GM06990 (cell line): ENCODE measurements at places on chromosomes 7 and 10.

DNA sequence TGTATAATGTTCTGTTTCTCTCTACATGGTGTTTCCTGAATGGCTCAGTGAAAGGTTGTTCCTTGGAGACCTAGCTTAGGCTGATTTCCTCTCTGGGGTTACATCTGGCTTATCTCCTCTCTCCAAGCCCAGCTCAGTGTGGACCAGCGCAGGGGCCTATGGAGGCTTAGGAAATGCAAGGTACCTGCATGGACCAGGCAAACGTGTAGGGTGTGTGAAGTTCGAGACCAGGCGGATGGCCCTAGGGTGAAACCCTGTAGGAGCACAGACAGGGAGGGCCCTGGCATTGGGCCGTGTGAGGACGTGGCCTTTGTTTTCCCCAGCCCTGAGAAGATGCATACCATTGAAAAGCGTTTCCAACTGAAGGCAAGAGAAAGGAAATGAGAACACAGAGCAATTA lies 59.0 kb downstream of the DOCK1 start:
- DNase-seq = no peak

DNA sequence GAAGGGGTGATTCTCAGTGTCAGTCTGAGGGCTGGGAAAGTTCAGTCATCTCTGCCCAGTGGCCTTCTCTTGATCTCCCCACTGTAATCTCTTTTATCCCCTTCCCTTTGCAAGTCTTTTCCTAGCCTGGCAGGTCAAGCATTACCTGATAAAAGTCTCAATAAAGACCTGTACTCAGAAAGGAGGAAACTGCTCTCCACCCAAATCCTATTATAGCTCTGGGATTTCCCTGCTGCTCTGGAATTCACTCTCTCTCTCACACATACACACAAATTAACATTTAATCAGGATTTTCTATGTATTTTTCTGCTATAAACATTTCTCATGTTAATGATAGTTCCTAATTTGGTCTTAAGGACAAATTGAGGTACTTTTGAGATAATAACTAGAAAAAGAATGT lies 46.5 kb downstream of the ABCA13 start:
- no peak for DNase-seq

DNA sequence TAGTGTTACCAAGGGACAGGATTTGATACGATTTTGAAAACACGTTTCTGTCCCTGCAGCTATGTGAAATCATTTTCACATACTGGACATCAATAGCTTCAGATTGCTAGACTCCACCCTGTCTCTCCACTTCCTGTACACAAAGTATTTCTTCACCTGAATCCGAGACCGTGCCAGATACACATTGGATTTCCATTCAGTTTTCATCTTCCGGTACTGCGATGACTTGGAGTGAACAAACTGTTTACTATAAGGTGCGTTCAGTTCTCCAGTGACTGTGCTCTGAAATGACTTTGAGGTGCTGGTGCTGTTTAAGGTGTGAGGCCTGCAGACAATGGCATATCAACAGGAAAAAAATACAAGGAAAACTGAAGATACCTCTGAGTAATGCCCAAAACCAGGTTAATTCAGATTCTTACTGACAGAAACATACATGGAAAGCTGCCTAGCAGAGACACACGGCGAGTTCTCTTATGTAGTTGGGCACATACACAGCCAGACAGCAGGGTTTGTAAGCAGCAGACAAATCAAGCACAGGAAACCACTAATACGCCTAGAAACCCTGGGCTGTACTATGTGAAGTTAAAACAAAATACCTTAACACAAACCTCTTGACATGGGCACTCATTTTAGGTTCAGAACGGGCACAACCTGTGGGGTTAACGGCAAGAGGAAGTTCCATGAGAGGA lies 119.2 kb downstream of the GALNT11 start:
- DNase-seq = no peak

DNA sequence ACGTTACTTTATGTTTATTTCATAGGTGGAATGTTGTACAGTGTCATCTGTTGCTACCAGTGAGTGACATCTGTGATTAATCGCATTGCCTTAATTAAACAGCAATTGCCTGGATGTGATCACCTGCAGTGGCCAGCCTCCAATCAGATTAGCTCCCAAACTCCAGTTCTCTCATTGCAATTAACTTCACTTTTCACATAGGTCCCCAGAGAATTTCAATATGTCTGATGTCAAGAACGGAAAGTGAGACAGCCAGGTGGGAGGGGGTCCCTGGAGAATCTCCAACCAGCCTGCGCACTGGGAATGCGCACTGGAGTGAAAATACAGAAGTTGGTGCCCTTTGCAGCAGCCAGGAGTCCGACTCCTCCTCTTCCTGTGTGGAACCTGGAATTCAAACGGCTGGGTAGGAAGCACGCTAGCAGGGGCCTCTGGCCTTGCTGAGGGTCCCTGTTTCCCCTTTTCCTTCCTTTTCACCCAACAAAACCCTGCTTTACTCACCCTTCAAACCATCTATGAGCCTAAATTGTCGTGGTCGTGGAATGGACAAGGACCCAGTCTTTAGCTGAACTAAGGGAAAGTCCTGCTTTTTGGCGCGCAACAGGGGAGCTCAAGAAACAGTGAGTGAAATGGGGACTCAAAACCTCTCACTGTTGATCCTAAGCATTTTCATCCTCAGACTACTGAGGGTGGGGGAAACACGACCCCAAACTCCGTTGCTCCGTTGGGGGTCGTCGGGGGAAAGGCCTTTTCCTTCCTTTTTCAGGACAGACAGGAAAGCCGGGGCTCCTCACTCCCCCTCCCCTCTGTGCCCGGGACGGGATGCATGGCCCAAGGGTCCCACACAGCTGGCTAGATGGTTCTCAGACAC lies 1355.5 kb upstream of the LRRTM3 start:
- DNase-seq = no peak

- no peak for DNase-seq
Measured at GRCh38 chr10:124065382-124066125, 27.8 kb downstream of the CHST15 start.

DNA sequence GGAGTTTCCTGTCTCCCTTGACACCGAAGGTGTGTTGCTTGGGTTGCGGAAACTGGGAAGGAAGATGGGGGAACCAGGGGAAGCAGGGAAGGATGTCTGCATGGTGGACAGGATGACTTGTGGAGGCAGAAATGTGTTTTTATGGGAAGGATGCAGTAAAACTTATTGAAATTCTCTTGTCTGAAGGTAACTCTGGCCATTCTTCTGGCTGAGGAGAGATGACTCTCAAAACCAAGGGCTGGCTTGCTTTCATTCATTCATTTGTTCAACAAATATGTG lies 1.5 kb downstream of the UBTD1 start:
- DNase-seq = no peak

GRCh38 chr7:129014501-129015101 lies 40.3 kb downstream of the TNPO3 start:
- no peak for DNase-seq

GRCh38 chr7:80838643-80839042 lies 80.2 kb downstream of the SEMA3C start:
- no peak for DNase-seq

DNA sequence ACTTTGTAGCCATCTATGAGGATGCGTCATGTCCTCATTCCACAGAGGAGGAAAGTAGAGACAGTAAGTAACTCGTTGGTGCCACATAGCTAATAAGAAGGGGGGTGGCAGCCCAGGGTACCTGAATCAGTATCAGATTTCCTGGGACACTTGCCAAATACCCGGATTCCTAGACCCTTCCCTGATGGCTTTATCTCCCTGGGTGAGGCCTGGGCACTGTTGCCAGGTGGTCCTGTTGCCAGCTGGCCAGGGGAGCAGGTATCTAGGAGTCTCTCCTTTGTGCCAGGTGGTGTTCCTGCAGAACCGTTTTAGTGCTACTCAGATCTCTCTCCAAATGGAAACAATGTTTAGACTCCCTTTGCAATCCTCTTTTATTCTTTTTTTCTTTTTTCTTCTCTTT lies 12.7 kb downstream of the SLC29A3 start:
- DNase-seq = no peak

- DNase-seq = no peak
Measured at GRCh38 chr10:132168571-132169030, 18.1 kb upstream of the DPYSL4 start.

- no peak for DNase-seq
Measured at GRCh38 chr10:110853921-110854605, 17.7 kb upstream of the PDCD4 start.

- DNase-seq = no peak
Measured at GRCh38 chr7:82091126-82091684, 321.4 kb upstream of the HGF start.

DNA sequence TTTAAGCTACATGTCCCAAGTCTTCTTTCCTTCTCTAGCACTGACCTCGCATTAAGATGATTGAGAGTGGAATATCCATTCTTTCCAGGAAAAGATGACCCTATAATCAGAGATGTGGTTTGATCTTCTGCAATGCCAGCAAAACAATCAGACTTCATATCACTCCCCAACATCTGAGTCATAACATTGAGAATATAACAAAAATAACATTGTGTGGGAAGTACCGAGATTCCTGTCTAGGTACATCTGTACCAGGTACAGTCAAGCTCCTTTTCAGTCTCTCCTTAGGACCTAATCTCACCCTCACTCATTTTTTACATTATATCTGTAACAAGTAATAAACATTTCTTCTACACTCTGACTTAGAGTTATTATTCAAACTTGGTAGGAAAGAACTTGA lies 201.6 kb downstream of the LRRTM3 start:
- DNase-seq = no peak

GRCh38 chr7:93092757-93093370 lies 24.9 kb downstream of the SAMD9 start:
- no peak for DNase-seq

DNA sequence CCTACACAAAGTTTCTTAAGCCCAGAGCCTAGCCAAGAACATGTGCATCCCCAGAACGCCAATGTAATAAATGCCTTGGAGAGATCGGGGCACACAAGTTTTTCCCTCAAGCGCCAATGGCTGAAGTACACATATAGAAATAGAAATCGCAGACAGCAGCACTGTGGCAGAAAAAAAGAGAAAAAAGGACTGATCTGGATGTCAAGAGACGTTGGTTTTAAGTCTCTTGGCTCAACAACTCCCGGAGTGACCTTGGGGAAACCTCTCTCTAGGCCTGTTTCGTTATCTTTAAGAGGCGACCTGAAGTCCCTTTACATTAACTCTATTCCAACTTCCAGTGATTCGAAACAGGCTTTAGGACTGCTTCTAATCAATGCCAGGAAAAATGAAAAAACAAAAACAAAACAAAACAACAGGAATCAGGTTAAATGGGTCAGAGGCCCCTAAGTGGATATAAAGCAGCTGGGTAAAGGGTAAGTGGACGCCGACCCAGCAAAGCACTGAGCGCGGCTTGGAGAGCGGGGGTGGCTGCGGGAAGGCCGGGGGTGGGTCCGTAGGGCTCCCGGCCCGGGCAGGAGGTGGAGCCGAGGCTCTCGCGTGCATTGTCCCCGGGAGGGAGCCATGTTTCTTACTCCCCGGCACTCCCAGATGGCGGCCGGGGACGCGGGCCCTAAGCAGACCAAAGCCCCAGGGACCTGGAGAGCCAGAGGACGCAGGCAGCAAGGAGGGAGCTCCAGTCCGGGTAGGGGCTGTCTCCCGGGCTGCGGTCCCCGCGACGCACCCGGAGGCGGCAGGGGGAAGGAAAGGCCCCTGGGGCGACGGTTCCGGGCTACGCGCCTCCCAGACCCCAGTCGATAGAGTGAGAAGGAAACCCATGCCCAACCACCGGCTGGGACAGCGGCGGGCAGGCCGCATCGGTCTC lies 757 bp downstream of the EIF3A start:
- DNase-seq = peak; percentile 84

GRCh38 chr7:147774461-147774860 lies 816.1 kb upstream of the C7orf33 start:
- DNase-seq = no peak

DNA sequence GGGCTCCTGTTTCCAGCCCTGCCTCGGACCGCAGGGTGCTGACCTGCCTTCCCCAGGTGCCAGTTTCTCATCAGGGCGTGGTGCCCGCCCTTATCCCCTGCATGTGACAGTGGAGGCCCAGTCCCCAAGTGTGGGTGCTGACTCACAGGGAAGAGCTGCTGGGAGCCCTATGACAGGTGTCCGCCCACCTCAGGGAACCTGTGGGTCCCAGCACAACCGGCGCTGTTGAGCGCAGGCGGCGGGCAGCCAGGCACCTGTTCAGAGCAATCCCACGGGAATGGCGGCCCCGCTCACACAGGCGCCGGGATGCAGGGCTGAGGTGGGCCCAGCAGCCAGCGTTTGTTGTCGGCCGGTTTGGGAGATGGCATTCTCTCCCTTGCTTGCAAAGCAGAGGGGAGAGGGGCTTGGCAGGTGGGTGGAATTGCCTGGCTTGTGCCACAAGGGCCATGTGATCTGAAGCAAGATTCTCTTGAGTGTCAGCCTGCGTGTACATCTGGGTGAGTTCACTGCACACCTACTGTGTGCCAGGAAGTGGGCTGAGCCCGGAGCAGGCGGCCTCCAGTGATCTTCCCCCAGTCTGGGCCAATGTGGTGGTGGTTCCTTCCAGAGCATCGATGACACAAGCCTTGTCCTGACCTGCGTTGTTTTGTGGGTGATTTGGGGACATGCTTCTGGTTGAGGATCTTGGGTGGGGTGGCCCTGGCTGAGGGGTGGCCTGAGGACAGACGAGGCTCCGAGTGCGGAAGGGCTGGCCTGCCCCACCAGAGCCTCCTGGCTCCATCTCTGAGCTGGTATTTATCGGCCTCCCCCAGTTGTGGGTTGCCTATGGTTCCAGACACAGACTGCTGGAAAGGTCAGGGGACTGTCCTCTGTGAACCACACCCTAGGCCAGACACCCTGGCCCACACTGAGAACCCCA lies 2.4 kb downstream of the PWWP2B start:
- no peak for DNase-seq

DNA sequence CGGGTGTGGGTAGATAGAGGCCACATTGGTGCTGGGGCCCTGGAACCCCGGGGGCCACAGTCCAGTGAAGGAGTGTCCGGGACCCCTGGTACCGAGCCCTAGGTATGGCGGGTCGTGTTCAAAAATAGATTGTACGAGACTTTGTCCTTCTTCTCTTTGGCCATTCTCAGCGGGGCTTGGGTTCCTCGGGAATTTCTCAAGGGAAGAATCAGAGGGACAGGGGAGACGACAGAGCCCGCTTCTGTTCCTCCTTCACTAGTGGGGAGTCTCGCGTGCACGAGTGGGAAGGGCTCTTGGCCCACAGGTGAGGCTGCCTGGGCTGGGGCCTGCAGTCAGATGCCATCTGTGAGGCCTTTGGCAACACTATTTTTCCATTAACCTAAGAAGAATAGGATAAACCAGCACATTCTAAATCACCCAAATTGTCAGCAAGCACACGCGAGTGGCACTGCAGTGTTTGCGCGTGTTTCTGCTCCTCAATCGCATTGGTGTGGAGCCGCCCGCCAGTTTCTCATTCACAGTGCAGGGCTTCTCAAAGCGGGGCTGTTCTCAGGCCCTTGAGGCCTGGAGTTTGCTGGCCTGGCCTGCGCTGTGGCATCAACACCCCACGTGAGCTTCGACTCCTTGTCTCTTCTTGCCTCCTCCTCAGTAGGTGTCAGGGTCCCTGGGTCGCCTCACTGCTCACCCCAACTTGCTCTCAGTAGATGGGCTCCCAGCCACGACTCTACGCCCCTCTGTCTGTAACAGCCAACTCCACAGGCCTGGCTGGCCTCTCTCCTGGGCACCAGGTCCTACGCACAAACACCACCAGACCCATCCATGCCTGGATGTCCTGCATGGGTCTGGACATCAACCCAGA lies 187.6 kb upstream of the SHH start:
- no peak for DNase-seq

- DNase-seq = peak; percentile 22
Measured at GRCh38 chr10:76036111-76036940, 604.9 kb downstream of the LRMDA start.

- no peak for DNase-seq
Measured at GRCh38 chr7:148028165-148028564, 562.4 kb upstream of the C7orf33 start.

- peak; percentile 83 for DNase-seq
Measured at GRCh38 chr10:60236869-60237524, 152.7 kb downstream of the ANK3 start.

GRCh38 chr10:109178591-109178990 lies 744.7 kb downstream of the XPNPEP1 start:
- DNase-seq = no peak
